Type B pancreatic cell (in vitro differentiated cells): ENCODE measurements at places on chromosomes 11 and 22. TPM values are rescaled to one million over a fixed set of nuclear protein-coding genes. Genes with fewer than 3 reads are reported as not detected.

SCN2B gene
- total RNA-seq: 2.8 TPM in 1 of 2 replicates, not detected in the other

DNA sequence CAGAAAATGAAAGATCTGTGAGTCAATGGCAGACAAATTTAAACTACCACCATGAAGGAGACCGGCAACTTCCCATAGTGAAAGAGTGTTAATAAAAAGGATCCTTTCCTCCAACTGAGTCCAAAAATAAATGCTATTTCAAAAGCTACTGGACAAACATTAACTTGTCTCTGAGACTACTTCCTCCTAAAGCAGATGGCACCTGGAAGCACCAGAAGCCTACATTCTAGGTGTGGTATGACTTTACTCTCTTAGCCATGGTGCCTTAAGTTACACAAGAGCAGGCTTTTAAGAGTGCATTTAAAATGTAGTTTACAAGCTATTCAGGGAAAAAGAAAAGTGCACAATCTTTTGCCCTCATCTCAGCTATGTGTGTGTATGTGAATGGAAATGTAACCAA, 2.5 kb downstream of the ARHGAP32 start:
- H3K36me3 ChIP-seq: peaks cover 11% of the 10 kb centered on the region
- no peak overlapping the region for H3K27ac ChIP-seq
- H3K27me3 ChIP-seq: no peaks in the 10 kb centered on the region

- peaks cover 3% of the 10 kb centered on the region for H3K36me3 ChIP-seq
- H3K4me3 ChIP-seq: no peak overlapping the region
- H3K27ac ChIP-seq: no peak overlapping the region
- no peak for DNase-seq
Measured at GRCh38 chr22:21972293-21972779, 10.3 kb downstream of the TOP3B start.

DNA sequence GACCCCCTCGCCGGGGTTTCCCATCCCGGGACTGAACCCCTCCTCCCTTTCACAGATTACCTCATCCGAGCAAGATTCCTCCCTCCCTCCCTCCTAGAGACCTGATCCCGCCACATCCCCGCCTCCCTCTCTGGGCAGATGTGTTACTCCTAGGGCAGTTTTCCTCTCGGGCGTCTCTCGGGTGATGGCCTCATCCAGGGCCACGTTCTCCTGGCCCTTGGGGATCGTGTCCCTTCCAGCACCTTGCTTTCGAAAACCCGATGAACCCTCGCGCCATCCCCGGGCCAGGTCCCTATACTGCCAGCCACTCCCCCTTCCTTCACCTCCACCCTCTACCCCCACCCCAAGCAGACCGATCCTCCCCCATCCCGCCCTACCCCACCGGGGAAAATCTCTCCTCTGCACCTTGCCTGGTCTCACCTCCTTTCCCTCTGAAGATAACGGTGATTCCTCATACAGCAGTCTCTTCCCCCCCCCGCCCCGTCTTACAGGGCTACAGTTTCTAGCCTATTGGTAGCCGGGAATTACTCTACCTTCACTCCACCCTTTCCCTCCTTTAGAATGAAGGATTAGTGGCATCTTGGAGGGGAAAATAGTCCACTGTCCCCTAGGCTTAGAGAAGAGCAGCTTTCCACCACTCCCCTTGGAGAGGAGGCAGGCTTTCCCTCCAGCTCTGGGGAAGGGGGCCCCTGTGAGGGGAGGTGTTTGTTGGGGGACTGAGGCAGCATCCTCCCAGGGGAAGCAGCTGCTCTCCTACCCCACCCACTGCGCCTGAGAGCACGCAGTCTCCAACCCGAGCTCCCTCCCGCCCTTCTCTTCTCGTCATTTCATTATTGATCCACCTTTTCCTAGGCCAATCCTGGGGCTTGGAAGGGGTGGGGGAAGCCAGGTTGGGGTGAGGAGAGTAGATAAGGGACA, 1.2 kb downstream of the KMT2A start:
- peak overlapping the region; percentile 94 for H3K27ac ChIP-seq
- no peak for DNase-seq
- H3K4me3 ChIP-seq: peak overlapping the region; percentile 92
- peaks cover 6% of the 10 kb centered on the region for H3K27me3 ChIP-seq
- peaks cover 12% of the 10 kb centered on the region for H3K36me3 ChIP-seq
- peaks cover 37% of the 10 kb centered on the region for H3K4me1 ChIP-seq

GNG3 gene
- 0.88 and 4.7 TPM in 2 replicates for total RNA-seq

DNA sequence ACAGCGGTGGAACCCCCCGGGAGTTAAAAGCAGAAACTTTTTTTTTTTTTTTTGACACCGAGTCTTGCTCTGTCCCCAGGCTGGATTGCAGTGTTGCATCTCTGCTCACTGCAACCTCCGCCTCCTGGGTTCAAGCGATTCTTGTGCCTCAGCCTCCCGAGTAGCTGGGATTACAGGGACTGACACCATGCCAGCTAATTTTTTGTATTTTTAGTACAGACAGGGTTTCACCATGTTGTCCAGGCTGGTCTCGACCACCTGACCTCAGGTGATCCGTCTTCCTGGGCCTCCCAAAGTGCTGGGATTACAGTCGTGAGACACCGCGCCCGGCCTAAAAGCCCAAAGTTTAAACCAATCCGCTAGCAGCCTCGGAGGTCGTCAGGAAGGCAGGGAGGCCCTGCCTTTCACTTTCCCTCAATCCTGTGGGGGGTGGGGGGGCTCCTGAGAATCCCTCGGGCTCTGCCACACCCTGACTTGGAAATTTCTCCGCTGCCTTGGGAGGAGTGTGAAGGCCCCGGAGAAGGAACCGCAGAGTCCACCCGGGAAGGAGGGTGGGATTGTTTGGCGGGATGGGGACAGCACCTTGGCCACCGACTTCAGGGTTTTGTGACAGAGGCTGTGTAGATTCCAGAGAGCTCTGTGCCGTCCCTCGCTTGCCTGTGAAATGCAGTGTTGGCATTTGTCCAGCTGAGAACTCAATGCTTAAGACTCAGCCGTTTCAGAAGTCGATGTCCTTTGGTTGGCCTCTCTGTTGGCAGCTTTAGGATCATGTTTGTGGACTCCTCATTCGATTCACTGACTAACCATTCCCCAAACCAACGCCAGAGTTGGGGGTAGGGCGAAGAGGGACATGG, 1.0 kb downstream of the ARHGAP8 start:
- DNase-seq: no peak
- no peaks in the 10 kb centered on the region for H3K36me3 ChIP-seq
- peak overlapping the region; percentile 86 for H3K4me3 ChIP-seq
- peaks cover 25% of the 10 kb centered on the region for H3K4me1 ChIP-seq

DNA sequence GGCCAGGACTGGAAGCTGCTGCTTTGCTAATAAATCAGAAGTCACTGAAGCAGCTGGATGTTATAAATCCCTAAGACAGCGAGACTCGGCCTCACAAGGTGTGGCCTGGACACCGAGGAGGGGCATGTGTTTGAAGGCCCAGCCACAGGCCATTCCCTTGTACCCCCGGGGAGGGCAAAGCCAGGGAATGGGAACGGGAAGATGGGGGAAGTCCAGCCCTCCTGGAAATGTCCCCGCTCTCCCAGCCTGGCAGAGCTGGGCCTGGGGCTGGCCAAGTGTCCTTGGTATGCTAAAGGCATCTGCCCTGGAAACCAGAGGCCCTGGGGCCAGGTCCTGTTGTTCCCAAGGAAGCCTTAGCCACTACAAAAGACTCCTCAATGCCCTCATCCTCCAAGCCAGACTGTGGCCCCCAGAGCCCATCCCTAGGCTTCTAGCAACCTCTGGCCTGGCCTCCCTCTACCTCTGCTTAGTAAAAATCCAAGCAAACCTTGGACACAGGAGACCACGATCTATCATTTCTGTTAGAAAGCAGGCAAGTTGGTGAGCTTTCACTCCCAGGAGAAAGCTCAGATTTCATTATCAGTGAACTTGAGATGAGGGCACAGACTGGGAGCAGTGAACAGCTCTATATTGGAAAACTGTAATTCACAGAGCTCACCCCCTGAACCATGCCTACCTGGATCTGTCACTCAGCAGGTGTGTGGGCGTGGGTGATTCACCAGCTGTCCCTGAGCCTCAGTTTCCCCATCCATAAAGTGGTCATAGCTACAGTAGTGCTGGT, 11.0 kb downstream of the CHST1 start:
- peaks cover 17% of the 10 kb centered on the region for H3K27me3 ChIP-seq
- no peak overlapping the region for H3K27ac ChIP-seq
- no peaks in the 10 kb centered on the region for H3K36me3 ChIP-seq
- DNase-seq: no peak
- H3K4me3 ChIP-seq: no peak overlapping the region
- peaks cover 41% of the 10 kb centered on the region for H3K4me1 ChIP-seq

GRCh38 chr22:38461414-38462081, 6.3 kb upstream of the KDELR3 start:
- peaks cover 31% of the 10 kb centered on the region for H3K4me1 ChIP-seq
- H3K36me3 ChIP-seq: no peaks in the 10 kb centered on the region
- peak; percentile 88 for DNase-seq
- H3K27me3 ChIP-seq: peaks cover 50% of the 10 kb centered on the region

DNA sequence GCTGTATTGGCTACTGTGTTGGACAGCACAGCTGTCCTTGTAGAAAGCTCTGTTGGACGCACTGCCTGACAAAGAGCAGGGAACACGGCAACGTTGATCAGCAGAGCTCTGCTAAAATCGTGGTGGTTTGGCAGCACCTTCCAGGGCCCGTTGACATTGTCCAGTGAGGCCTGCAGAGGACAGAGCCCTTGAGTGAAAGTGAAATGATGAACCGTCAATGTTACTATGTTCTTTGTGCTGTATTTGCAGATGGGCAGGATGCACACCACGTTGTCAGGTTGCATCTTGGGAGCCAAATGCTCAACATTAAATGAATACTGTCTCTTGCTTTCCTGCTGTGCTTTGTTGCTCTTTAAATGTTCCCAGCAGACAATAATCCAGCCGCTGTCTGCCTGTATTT, 69.7 kb downstream of the NELL1 start:
- H3K4me3 ChIP-seq: no peak overlapping the region
- peaks cover 7% of the 10 kb centered on the region for H3K27me3 ChIP-seq
- H3K4me1 ChIP-seq: peaks cover 5% of the 10 kb centered on the region
- no peaks in the 10 kb centered on the region for H3K36me3 ChIP-seq
- no peak overlapping the region for H3K27ac ChIP-seq

- H3K4me1 ChIP-seq: no peaks in the 10 kb centered on the region
- no peak overlapping the region for H3K4me3 ChIP-seq
- no peak overlapping the region for H3K27ac ChIP-seq
Measured at GRCh38 chr11:65625628-65626342, 10.2 kb downstream of the PCNX3 start.

DNA sequence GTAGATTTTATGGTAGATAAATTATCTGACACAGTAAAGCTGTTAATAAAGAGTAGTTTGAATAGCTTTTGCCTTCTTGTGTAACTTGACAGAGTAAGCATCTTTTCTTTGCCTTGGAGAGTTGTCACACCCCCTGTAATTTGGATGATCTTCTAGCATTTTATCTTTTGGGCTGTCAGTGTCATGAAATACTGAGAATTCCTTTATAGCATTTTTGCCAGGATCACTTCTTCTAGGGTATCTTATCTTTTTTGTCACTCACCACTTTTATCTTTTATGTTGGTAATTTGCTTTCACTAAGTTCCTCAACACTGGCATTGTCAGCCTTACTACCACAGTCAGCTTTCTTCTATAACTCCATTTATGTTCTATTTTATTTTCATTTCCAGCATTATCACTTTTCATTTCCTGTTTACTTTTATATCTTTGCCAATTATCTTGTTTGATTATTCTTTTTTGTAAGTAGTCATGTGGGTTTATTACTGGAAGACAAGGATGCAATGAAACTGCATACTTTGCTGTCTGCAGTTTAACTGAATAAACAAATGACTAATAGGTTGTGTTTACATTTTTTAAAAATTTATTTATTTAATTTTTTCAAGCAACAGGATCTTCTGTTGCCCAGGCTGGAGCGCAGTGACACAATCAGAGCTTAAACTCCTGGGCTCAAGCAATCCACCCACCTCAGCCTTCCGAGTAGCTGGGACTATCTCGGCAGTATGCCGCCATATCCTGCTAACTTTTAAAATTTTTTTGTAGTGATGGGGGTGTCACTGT, 28.1 kb upstream of the ACAT1 start:
- no peaks in the 10 kb centered on the region for H3K4me1 ChIP-seq
- H3K4me3 ChIP-seq: no peak overlapping the region
- no peaks in the 10 kb centered on the region for H3K27me3 ChIP-seq
- peaks cover 21% of the 10 kb centered on the region for H3K36me3 ChIP-seq
- DNase-seq: no peak

DNA sequence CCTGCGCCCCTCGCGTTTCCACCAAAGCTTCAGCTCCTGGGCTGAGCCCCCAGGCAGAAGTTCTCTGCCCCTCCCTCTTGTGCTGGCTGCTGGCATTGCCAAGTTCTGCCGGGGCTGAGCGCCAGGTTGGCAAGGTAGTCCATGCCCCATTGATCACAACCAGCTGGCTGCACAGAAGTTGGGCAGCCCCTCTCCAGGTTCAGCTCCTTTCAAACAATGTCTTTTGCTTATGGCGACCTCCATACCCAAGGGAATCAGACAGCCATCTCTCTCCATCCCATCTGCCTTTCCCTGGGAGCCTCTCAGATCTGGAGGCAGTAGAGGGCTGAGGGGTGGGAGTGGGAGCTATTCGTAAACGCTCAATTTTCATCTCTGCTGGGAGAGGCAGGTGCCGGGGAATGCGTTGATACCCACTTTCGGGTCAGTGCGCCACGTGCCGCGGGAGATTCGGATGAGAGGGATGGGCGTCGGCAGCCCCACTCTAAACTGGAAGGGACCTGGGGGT, 1.5 kb downstream of the ADAMTS8 start:
- H3K36me3 ChIP-seq: no peaks in the 10 kb centered on the region
- peaks cover 76% of the 10 kb centered on the region for H3K27me3 ChIP-seq
- peak overlapping the region; percentile 84 for H3K4me3 ChIP-seq
- no peak for DNase-seq
- no peak overlapping the region for H3K27ac ChIP-seq

GRCh38 chr11:31651822-31652221, 142.3 kb downstream of the ELP4 start:
- no peaks in the 10 kb centered on the region for H3K4me1 ChIP-seq
- H3K36me3 ChIP-seq: no peaks in the 10 kb centered on the region
- no peaks in the 10 kb centered on the region for H3K27me3 ChIP-seq
- no peak overlapping the region for H3K27ac ChIP-seq
- H3K4me3 ChIP-seq: no peak overlapping the region

MMP3 gene
- total RNA-seq: not detected in 2 replicates
